Kidney glomerular epithelial cell (primary cell): ENCODE measurements at places on chromosomes 2 and 18.

DNA sequence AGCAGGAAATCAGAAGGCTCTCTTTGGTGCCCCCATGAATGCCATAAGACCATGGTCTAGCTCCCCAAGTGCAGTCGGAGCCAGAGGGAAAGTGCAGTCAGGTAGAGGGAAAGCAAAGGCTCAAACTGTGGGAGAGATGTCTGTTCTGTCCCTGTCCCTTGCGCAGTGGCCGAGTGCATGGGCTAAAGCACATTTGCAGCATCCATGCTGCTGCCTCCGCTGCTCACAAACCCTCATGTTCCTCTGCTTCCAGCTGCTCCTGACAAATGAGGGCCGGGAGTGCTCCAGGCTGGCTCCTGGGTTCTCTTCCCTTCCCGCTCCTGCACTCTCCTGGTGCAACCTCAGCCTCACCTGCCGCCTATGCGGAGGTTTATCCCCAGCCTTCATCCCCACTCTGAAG lies 34.2 kb downstream of the SCTR start:
- DNase-seq, result no peak

DNA sequence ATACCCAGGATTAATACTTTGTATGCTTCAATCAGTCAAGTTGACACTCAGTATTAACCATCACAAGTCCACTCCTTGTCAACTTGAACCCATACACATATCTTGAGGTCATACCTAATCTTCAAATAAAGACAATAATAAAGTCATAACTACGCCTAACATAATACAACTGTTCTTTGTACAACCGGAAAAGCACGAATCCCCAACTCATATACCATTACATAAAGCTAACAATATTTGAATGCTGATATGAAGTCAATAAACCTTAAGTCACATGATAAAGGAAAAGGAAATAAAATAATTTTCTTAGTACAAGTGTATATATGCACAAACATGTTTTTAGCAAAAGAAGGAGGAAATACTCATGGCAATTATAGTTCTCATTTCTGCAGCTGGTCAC lies 770.6 kb upstream of the GYPC start:
- no peak for DNase-seq

DNA sequence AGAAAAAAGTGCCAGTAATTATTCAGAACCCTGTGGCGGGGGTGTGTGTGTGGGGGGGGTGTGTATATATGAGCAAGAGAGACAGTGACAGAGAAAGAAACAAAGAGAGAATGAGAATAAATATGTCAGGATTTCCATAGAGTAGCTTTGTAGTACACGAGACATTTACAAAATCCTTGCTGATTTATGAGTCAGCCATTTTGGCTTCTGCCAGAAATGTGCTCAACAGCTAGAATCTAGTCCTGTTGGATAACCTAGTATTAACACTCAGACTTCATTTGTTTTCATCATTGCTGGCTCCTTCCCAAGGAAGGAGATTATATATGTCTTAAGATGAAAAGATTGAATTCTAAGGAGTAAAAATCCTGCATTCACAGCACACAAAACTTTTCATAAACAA lies 140.5 kb upstream of the HNRNPA3 start:
- DNase-seq, result no peak

DNA sequence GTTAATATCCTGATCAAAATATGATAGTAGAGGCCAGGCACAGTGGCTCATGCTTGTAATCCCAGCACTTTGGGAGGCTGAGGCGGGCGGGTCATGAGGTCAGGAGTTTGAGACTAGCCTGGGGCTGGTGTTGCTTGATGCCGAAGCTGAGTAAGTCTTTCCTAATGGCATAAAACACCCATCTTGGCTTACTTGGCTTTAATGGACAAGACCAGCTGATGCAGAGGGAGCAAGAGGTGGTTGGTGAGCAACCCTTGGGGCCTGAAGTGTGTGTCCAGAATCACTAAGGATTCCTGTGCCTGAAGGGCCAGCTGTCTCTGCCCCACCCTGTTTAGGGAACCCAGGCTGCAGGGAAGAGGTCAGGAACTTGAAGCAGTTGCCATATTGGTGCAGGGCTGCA lies 217.2 kb downstream of the ARL4C start:
- no peak for DNase-seq

GRCh38 chr2:184481865-184482264 lies 116.5 kb upstream of the ZNF804A start:
- DNase-seq, result no peak

DNA sequence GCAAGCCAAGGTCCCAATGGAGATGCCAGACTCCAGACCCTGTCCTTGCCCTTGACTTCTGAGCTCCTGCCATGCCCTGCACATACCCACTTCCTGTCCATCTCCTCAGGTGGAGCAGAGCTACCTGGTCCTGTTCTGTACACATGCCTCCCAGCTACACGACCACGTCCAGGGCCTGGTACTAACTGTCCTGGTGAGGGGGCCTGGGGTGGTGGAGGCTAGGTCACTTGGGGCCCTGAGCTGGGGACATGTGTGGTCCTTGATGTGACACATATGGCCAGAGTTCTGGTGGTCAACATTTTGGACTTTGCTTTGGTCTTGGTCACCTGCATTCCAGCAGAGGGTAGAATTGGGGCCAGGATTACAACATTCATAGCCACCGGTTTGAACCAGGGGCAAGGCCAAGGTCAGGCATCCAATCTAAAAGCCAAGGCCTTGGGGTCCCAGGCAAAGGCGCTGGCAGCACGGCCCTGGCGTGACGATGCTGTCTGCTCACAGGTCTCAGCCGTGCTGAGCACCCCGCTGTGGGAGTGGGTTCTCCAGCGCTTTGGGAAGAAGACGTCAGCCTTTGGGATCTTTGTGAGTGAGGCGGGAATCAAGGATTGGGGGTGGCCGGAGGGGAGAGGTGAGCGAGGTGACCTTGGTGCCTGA lies 12.6 kb downstream of the MFSD2B start:
- DNase-seq, result no peak

GRCh38 chr18:62795813-62796212 lies 80.5 kb downstream of the PHLPP1 start:
- DNase-seq, result no peak

GRCh38 chr2:30346471-30347169 lies 100.4 kb upstream of the LCLAT1 start:
- peak; percentile 22 for DNase-seq

DNA sequence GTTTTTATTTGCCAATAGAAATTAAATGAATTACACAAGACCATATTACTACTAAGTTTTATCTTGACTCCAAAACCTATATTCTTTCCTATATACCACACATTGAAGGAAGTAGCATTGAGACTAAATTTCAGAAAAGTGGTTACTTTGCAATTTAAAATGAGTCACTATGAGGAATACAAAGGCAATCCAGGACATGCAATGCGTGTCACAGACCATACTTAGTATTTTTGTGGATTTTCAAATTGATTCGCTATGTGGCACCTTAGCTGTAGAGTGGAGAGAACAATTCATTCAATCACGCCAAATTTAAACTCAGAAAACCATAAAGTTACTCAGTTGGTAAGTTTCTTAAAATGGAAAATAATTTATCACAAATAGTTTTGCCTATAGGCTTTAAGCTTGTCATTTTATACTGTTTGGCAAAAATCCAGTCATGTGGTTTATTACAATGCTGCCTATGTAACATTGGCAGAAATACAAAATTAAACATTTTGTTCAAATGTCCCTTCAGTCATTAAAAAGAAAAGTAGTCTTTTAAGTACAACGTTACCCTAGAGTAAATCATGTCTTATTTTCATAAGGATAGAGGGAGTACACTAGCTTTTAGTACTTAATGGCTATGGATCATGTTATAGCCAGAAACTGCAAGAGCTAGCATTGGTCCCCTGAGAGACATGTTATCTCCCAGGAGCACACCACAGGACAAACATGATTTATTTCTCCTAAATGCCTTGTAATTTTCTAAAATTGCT lies 222.8 kb upstream of the CDH7 start:
- no peak for DNase-seq

- no peak for DNase-seq
These were observed 348.0 kb downstream of the DLGAP1 start for GRCh38 chr18:4107049-4107467.
